ENCODE measurements at places on chromosomes 16 and 17.

GRCh38 chr16:83599789-83600462 lies 207.9 kb upstream of the HSBP1 start:
- no peak for DNase-seq

DNA sequence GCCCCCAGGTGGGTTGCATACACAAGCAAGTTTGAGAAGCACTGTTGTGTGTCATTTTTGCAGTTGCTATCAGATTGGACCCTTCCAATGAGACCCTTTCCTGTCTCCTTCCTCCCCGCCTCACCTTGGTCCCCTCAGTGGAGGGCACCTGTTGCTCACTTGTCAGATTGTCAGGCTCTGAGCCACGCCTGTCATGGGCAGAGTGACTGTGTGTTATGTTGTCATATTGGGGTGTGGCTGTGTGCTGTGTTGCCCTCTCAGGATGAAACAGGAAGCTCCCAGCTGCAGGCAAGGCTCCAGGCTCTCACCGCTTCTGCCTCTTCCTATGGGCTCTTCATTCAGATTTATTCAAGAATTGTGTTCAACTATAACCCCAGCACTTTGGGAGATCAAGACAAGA lies 302.9 kb downstream of the CPPED1 start:
- DNase-seq, result no peak

DNA sequence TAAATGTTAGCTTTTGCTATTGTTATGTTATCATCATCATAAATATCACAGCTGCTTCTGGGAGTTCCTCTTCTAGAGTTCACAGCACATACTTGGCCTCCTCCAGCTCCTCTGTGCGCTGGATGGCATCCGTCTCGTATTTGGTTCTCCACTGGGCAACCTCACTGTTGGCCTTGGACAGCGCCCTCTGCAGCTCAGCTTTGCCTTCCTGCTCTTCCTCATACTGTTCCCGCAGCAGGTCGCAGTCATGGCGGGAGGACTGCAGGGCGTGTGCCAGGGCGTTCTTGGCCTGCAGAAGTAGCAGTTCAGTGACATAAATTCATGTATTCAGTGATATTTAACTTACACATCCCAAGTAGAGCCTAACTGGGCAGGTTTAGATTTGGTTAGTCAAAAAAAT lies 23.4 kb downstream of the MYH8 start:
- no peak for DNase-seq

GRCh38 chr17:77852731-77853130 lies 105.8 kb upstream of the TNRC6C start:
- DNase-seq, result peak; percentile 51

GRCh38 chr17:73938706-73939105 lies 264.8 kb upstream of the RPL38 start:
- DNase-seq, result no peak

- DNase-seq, result peak; percentile 79
Observed at GRCh38 chr16:57899771-57900661, 70.9 kb downstream of the CNGB1 start.

- no peak for DNase-seq
Observed at GRCh38 chr17:66309793-66310192, 7.4 kb downstream of the PRKCA start.

DNA sequence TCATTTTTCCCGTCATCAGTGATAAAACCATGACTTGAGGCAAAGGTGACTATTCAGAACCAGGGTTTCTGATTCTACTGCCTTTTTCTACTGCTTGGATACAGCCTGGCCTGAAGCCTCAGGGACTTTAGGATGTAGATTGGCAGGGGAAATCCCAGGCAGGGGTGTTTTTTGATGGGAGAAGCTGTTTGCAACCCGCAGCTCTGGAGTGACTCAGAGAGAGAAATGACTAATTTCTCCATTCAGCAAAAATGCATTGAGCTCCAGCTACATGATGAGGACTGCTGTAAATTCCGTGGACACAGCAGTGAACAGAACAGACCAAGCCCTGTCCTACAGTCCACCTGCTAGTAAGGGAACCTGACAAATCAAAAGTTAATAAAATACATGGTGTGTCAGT lies 560.6 kb downstream of the CDH13 start:
- DNase-seq, result no peak

- no peak for DNase-seq
Observed at GRCh38 chr17:21388066-21388465, 11.9 kb downstream of the KCNJ12 start.

- no peak for DNase-seq
Observed at GRCh38 chr17:15434956-15435355, 32.5 kb downstream of the CDRT4 start.

DNA sequence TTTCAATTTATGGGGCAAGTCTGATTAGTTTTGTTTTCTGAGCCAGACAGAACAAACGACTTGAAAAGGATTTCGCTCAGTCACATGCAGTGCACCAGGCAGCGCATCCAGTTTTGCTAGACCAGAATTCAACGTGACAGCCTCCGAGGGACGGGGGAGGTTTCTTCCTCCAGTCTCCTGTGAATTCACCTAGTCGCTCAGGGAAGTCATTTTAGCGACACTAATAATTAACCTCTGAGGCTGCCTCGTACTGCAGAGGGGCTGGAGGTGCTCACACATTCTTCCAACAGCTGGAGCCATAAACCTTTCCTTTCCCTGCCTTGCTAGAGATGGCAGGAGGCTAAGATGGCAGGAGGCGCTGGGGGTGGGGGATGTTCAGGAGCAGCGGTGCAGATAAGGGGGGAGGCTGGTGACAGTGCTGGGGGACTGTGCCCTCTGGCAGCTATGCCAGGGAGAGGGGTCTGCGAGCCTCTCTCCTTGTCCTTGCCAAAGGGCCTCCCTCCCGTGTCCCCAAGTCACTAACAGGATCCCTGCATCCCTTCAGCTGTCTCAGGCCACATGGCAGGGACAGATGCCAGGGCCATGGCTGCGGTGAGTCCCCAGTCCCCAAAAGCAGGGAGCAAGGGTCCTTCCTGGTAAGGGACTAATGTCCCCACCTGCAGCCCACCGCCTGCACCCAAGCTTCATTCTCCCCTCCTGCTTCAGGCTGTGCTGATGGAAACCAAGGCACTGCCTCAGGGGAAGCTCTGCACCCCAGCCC lies 24.0 kb downstream of the MXRA7 start:
- DNase-seq, result no peak

GRCh38 chr17:29148257-29148789 lies 31.9 kb downstream of the MYO18A start:
- DNase-seq, result no peak

- no peak for DNase-seq
Observed at GRCh38 chr17:39352986-39353385, 48.4 kb downstream of the FBXL20 start.

- DNase-seq, result no peak
Observed at GRCh38 chr17:28818819-28819221, 23.8 kb downstream of the FAM222B start.

DNA sequence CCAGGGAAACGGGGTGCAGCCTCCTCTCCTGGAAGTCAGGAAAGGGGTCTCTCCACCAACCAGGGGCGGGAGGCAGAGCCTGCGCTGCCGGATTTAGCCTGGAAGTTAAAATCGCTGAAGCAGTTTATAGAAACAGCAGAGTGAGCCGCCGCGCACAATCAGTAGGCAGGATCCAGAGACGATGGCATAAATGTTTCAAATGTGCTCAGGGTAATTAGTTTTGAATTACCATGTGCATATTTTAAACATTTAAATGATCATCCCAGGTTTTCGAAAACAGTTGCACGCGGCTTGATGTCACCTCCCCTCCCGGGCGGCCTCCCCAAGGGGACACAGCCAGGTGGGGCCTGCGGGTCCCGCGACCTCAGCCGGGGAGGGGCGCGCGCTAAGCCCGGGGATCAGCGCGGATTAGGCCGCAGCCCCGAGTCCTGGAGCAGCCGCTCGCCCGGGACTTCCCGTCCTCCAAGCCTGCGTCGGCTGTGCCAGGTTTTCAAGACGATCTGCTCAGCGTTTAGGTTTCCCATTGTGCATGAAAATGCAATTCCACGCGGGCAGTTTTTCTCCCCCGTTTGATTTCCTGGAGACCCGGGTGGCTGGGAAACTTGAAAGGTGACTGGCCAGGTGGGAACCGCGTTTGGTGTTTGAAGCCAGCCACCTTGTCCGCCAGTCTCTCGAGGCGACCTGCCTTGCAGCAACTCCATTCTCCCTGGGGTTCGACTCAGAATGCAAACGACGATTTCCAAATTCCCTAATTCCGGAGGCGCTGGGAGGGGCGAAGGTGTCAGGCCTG lies 78.3 kb downstream of the RPA1 start:
- peak; percentile 77 for DNase-seq

DNA sequence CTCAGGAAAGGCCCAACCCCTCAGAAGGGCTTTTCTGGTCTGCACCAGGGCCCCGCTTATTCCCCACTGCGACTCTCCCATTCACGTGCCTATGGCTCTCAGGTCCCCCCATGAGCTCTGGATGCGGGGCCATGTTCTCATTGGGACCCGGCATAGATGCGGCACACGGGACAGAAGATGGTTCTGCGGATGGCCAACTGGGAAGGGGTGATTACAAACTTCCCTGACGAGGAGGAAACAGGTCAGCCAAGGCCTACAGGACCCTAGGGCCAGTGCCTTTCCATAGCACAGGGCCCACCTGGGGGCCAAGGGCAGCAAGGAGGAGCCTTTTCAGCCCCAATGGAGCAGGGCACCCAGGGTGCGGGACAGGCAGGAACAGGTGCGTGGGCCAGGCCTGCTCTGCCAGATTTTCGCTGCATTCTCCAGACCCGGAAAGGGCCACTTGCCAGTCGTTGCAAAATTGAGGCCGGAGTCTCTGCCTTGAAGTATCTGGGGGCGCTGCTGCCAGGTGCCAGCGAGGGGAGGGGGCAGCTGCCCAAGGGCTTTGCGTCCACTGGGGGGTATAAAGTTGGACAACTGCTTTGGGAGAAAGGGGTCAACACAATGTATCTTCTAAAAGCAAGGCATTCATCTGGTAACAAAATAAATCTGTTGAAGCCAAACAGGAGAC lies 20.5 kb downstream of the SLC7A5 start:
- no peak for DNase-seq

DNA sequence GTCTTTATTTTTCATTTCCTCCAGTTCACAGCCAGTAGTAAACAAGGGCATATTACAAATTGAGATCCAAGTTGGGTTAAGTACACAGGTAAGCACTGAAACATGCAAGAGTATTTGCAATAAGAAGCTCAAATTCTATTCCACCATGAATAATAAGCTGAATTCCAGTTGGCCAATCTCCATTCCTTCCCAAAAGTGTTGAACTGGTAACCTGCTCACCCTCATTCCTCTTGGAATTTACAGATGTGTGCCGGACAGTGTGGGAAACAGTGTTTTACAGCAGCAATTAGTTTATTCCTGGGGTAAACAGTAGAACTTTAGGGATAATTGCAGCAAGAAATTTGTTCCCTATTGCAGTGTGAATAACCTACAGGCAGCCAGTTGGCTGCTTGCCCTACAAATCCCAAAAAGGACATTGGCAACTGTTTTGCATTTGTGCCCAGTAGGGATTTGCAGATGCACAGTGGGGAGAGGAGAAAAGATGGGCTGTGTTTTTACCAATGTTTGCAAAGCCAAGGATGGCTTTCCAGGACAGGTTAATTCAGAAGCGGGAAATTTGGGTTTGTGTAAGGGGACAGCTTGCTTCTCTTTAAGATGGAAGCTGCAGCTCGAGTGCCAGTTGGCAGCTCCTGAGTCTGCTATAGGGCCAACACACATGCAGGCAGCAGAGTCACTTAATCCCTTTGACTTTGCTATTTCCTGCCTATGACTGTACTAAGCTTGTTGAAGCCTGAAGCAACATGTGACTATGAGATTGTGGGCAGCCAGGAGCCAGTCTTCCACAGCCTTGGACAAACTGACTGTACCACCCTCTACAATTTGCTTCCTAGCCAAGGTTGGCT lies 318.9 kb downstream of the MAP2K6 start:
- no peak for DNase-seq

DNA sequence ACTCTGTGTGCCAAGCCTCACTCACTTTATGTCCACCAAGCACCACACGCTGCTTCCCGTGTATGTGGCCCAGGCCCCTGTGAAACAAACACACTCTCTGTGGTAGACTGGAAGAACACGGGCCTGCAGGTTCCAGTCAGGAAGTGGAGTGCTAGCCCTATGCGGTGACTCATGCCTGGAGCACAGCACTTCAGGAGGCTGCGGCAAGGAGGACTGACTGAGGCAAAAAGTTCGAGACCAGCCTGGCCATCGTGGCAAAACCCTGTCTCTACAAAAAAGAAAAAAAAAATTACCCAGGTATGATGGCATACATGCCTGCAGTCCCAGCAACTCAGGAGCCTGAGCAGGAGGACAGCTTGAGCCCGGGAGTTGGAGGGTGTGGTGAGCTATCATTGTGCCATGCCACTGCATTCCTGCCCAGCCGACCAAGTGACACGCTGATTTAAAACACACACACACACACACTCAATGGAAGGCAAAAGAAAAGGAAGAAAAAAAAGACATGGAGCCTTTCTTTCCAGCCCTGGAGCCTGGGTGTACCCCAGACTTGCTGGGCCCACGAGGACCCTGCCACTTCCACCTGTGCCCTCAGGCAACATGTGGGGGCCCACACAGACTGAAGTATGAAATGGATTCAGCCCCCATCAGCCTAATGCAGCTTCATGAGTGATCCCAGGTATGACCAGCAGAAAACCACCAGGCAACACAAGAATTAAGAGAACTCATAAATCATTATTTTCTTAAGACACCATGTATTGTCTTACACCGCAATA lies 126.6 kb downstream of the ANKRD11 start:
- DNase-seq, result no peak

- no peak for DNase-seq
Observed at GRCh38 chr17:16243801-16244567, 27.0 kb downstream of the PIGL start.
